Mesenchymal stem cell (in vitro differentiated cells and primary cell): ENCODE measurements at places on chromosomes 5 and 9.

DNA sequence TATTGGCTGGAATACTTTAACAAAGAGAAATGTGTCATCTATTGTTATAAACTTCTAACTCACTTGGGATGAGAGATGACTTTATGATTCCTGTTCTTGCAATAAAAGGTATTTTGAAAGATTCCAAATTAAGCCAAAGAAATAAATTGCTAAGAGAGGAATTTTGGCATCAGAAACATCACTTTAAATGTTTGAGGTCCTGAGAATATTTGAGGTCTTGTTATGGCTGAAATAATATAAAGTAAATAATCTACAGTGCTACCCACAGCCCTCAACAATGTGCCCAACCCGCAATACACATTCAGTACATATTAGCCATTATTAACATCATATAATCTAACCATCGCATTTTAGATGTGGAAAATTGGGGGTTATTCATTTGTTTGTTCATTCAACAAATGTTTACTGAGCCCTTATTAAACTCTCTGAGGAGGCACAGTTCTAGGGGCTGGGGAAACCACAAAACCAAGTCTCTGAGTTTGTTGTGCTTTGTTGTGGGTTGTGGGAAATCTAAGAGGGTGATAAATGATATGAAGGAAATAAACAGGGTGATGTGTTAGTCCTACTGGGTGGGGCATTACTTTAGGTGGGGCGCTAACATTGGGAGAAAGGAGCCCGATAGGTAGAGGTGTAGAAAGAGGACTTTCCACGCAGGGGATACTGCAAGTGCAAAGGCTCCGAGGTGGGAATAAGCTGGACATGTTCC, 135.2 kb upstream of the CLINT1 start:
- DNase-seq = no peak

DNA sequence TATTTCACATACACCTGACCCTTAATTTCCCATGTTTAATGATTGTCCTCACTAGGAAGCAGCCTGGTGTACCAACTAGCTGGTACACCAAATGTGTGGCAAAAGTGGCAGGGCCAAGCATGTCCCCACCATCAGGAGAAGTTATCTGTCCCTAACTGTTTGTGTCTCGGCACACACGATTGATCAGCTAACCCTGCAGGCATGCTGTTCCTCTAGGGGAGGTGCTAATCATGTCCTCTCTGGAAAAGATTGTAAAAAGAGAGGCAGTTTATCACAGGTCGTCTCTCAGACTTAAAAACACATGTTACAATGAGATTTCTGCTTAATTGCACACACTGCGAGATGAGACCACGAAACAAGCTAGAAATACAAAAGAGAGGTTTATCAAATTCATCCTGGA, 342.7 kb downstream of the DIRAS2 start:
- no peak for DNase-seq

GRCh38 chr5:93406971-93407401, 174.0 kb downstream of the NR2F1-AS1 start:
- DNase-seq = no peak

- no peak for DNase-seq
Measured at GRCh38 chr5:107840161-107840560, 169.4 kb upstream of the EFNA5 start.

DNA sequence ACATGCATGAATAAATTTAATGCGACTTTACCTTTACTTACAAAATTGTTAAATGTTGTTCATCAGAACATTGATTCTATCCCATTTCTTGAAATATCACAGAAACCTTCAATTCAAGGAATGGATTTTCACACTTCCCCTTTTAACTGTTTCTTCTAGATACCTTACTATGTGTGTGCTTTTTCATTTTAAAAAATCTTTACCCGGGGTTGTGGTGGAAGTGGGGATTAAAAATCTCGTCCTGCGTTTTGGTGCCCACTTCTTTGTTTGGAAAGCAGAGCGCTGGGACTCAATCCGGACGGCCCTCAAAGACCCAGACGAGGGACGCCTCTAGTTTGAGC, 5.8 kb upstream of the MEF2C start:
- no peak for DNase-seq

- no peak for DNase-seq
Measured at GRCh38 chr5:138594305-138595058, 19.3 kb upstream of the HSPA9 start.

GRCh38 chr9:129327552-129328328, 149.7 kb upstream of the IER5L start:
- DNase-seq = no peak

GRCh38 chr5:128669803-128670202, 131.8 kb upstream of the FBN2 start:
- DNase-seq = peak; percentile 30

- DNase-seq = peak; percentile 47
Measured at GRCh38 chr5:74762599-74762998, 4.3 kb downstream of the GFM2 start.

GRCh38 chr9:92740009-92740408, 24.6 kb downstream of the BICD2 start:
- DNase-seq = no peak

DNA sequence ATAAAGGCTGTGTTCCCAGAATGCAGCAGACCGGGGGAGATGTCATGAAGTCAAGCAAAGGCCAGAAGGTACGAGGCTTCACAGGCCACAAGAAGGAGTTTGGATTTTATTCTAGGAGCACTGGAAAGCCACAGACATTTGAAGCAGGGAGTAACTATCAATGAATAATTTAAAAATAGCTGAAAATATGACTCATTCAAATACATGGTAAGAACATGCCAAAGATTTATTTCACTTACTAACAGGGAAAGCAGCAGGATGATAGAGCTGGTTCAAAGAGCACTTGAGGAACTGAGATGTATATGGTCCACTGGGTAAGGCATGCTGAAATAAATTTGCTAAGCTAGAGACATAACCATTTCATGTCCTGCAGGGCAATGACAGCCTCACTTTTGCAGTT, 53.2 kb downstream of the MSX2 start:
- no peak for DNase-seq

DNA sequence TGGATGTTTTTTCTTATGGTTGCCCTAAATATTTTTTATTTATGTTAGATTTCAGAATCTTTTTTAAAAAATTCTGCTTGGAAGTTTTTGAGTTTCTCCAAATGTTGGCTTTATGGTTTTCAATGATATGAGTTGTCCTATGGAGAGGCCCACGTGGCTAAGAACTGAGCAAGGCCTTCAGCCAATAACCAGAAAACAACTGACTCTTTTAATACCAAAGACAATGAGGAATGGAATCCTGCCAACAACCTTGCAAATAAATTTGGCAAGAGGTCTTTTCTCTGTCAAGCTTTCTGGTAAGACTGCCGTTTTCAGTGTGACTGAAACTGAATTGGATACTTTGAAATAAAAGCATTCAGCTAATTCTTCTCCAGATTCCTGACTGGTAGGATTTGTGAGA, 1740.1 kb upstream of the WWC1 start:
- no peak for DNase-seq
